Endothelial cell (in vitro differentiated cells): ENCODE measurements at places on chromosomes 2 and 18. TPM values are rescaled to one million over a fixed set of nuclear protein-coding genes. Genes with fewer than 3 reads are reported as not detected.

SERPINB12 gene
- total RNA-seq = not detected

NLRC4 gene
- total RNA-seq = not detected

RESP18 gene
- total RNA-seq = not detected

UGT1A8 gene
- total RNA-seq = not detected
